ENCODE measurements at places on chromosomes 7 and 10. TPM values are rescaled to one million over a fixed set of nuclear protein-coding genes. Genes with fewer than 3 reads are reported as not detected.

Gene RBM33
- 64.3 TPM for total RNA-seq

Gene MUC3A
- total RNA-seq = 30.8 TPM

- no peak for DNase-seq
Observed at GRCh38 chr10:85317827-85318226, 989.4 kb downstream of the CCSER2 start.

GRCh38 chr7:137940218-137940617 lies 61.7 kb downstream of the CREB3L2 start:
- DNase-seq = no peak

DNA sequence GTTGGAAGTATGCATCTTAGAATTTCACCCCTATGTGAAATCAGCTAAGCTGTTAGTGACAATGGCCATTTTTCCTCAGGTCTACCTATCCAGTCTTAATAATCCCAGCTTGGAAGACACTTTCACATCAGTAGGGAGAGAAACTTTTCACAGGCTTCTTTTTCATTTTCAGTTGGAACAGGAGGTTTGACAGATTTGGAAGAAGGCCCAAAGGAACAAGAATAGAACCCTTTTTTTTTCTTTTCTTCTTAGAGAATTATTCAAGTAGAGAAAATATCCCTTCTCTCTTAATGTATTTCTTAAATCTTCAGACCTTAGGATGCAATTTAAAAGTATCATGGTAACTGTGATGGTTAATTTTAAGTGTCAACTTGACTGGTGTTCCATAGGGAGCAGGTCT lies 410.5 kb upstream of the C7orf33 start:
- no peak for DNase-seq

Gene ZNF25
- 4.6 TPM for total RNA-seq

Gene PRRT4
- total RNA-seq = 4.0 TPM

Gene MKX
- 27.5 TPM for total RNA-seq

GRCh38 chr7:136023134-136023869 lies 46.1 kb upstream of the MTPN start:
- no peak for DNase-seq

DNA sequence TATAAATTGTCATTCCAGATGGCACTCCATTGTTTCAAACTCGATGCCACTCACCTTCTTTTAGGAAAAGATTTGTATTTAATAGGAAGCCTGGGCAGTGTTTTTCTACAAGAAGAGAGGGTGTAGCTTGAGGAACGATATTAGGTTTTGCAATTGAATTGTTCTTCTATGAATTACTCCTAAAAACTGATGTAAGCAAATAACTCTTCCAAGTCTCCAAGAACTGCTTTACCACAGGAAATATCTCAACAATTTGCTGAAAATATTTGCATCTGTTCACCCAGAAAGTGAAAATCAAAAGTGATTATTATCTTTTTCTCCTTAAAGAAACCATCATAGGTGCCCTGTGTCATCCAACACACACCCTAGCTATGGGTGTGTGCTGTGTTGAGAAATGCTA lies 261.3 kb upstream of the MEOX2 start:
- DNase-seq = no peak

- DNase-seq = no peak
Observed at GRCh38 chr7:74083117-74083876, at the start of gene LIMK1. LIMK1 (plus strand) TSS chr7:74083804; CDS start chr7:74083991, 187 bp downstream.

Gene ATOH7
- total RNA-seq = not detected

- DNase-seq = no peak
Observed at GRCh38 chr10:11409357-11409756, 202.1 kb downstream of the USP6NL start.

DNA sequence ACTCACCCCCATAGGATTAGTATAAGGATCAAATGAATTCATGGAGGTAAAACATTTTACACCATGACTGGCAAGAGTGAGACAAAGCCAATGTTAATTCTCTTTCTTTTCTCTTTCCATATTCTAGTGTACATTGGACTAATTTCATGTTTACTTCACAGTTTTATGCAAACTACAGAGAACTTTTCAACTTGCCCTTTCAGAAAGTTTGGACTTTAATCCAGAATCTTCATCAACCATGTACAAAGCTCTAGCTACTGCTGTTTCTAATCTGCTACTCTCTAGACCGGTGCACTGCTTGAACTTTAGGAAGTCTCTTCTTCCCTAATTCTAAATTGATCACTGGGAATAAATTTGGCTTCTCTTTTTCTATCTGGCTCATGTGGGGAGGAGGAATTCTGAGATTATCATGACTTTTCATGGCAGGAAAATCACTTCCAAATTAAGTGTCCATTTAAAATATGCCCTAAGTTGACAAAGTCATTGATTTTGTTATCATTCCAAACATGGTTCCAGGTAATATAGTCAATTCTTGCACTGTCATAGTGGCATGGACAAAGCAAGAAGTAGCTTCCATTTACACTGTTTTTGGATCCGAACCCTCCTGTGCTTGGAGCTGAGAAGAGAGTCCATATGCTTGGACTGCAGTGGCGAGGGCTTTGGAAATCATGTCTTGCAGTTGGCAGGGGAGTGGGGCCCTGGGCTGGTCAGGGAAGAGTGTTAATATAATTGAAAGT lies 903.3 kb downstream of the CCSER2 start:
- DNase-seq = no peak

Gene HSPA12A
- total RNA-seq = 19.8 TPM

- no peak for DNase-seq
Observed at GRCh38 chr7:8590791-8591190, 157.4 kb downstream of the NXPH1 start.

Gene LBX1
- not detected for total RNA-seq

Gene AIMP2
- 61.8 TPM for total RNA-seq

- no peak for DNase-seq
Observed at GRCh38 chr10:72312865-72313391, 39.2 kb downstream of the DDIT4 start.

Gene CYP26C1
- 0.07 TPM for total RNA-seq

DNA sequence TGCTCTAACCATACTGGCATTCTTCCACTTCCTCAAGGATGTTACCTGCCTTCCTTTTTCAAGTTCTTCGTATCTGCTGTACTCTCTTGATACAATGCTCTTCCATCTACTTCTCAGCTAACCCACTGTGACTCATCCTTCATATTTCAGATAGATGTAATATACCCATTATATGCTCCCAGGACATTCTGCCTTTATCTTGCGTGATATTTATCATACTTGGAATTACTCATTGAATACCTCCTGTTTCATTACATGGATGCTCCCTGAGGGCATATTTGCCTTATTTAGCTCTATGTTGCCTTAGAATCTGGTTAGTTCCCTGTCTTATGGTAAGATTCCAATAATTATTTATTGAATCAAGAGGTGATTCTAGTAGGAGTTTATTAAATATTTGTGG lies 706.4 kb downstream of the SORCS3 start:
- DNase-seq = no peak

Gene TAS2R5
- 1.7 TPM for total RNA-seq

Gene TRIM73
- total RNA-seq = 8.8 TPM

GRCh38 chr10:89163265-89163995 lies 43.7 kb downstream of the CH25H start:
- no peak for DNase-seq

DNA sequence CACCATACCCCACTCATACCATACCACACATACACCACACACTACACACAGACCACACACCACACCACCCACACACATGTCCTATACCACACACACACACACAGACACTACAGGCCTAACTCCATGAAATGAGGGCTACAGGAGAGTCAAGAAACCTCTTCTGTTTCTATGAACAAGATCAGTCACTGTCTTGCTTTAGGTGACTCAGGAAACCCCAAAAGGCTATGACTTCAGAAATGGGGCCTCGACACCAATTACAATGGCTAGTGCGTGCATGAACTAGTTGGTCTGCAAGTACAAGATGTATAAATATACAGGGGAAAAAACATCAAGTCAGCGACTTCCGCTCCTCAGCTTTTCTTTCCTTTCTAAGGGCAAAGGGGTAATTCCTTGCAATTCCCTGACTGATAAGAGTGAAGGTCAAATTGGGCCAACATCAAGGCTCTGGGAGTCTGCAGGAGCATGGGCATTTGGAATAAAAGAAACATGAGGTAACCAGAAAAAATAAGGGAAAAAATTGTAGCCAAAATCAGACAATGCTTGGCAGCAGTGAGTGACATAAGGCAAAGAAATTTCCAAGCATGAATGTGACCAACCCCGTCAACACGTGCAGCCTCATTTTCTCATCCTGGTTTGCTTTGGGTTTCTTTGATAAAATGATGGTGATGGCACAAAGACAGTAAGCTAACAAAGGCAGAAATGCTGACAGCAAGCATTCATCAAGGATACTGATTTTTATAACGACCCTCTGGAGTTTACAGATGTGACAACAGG lies 1.5 kb downstream of the PKD1L1 start:
- DNase-seq = no peak

Gene ENKUR
- 0.32 TPM for total RNA-seq

GRCh38 chr10:52004342-52004949 lies 305.1 kb upstream of the CSTF2T start:
- peak; percentile 22 for DNase-seq

DNA sequence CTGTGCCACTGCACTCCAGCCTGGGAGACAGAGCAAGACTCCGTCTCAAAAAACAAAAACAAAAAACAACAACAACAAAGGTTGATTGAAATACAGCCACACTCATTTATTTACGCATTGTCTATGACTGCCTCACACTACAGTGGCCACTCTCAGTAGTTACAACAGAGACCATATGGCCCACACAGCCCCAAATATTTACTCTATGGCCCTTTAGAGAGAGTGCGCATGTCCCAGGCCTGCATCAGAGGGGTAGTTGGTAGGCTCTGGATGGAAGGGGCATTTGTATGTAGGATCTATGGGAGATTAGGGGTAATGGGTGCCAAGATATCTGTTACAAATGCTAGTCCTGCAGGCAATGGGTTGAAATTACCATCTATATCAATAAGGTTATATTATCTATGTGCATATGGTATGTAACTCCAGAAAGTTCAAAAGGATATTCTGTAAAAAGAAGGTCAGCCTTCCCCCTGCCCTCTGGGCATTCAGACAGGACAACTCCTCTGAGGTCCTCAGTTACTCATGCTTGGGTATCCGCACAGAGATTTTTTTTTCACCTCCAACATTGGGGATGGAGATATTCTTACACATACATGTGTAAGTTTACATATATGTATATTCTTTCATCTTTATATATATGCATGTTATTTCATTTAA lies 56.3 kb downstream of the DENND2A start:
- no peak for DNase-seq

Gene GPR15LG
- not detected for total RNA-seq

DNA sequence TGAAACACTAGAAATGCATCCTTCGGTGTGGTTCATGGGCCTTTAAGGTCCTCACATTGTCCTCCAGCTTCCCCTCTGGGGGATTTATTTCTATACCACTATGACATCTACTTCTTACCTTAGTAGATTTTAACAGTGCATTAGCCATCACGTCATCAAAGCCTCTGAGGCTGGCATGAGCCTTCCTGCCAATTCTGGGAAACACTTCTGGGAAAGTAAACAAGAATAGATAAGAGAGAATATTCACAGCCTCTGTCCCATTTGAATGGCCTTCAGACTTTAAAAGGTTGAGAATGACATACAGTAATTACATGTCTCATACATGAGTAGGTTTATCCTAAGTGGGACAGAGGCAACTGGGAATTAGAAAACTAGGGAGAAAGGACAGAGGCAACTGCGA lies 89.7 kb downstream of the AMPH start:
- DNase-seq = no peak

Gene MMP21
- not detected for total RNA-seq

DNA sequence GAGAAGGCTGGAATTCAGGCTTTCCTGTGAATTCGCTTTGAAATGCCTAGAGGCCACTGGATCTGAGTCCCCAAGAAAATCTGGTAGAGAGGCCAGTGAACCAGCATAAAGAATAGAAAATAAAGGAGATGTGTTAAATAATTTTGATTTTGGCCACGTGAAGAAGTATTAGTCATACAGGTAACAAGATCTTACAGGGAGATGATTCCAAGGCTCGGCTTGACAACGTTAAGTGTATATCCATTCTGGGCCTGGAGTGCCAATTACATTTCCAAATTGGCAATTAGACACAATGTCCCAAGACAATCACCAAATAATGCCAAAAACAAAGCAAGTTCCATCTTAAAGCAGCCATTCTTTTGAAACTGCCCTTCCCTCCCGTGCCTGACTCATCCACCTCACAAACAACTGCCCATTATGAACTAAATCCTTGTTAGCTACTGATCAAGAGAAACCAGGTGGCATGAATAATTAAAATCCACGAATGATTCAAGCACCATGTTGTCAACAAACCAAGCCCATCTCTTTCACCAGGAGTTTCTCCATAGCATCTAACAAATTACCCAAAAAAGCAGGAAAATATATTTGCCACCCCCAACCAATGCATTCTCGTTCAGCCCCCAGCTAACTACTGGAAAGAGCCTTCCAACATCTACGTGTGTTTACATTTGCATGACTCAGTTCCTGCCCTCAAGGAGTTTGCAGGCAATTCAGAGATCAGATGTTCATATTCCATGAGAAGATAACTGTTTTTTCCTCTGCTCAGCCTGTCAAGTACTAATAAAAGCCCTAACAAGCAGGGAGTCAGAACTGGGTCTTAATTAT lies 8.5 kb downstream of the KCNMA1 start:
- no peak for DNase-seq

GRCh38 chr7:134900166-134900982 lies 85.9 kb upstream of the AGBL3 start:
- DNase-seq = no peak

GRCh38 chr10:131814567-131815265 lies 86.1 kb upstream of the PPP2R2D start:
- no peak for DNase-seq

DNA sequence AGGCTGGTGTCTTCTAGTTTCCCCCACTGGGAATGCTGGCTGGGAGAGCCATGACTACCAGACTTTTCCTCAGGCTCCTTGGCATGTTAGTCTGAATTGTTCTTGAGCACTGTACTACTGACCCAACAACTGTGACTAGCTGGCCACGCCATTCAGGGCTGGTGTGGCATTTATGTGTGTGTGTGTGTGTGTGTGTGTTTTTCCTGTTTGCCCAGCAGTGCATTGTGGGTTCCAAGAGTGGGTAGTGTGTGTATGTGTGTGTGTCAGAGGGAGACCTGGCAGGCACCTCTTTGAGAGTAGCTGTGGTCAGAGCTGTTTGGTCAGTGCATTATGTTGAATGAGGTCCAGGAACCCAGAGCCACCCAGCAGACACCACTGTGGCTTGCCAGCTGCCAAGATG lies 9.2 kb downstream of the PCBD1 start:
- no peak for DNase-seq

GRCh38 chr7:93442478-93443224 lies 131.9 kb downstream of the CALCR start:
- peak; percentile 34 for DNase-seq

DNA sequence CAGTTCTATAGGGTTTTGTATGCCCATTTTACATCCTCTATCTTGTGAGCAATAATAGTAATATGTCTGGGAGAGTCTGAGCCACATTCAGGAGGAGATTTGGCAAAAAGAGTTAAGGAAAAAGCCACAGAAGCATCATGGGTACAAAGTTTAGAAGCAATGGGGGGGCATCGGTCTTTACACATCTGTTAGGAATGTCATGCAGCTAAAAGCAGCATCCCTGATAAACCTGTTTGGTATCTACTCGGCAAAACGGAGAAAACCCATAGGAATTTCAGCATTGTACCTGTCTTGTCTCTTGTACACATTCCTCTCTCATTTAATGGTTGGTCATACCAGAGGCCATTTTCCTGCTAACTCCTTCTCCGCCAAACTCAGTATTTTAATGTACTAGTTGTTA lies 12.5 kb upstream of the HERPUD2 start:
- no peak for DNase-seq
